ENCODE measurements at places on chromosomes 1 and 21.

GRCh38 chr21:37249112-37249904, 17.8 kb downstream of the VPS26C start:
- DNase-seq, result no peak

- no peak for DNase-seq
Observed at GRCh38 chr1:146012703-146013558, 8.6 kb downstream of the HJV start.

- no peak for DNase-seq
Observed at GRCh38 chr1:222077206-222077605, 335.3 kb upstream of the DUSP10 start.

DNA sequence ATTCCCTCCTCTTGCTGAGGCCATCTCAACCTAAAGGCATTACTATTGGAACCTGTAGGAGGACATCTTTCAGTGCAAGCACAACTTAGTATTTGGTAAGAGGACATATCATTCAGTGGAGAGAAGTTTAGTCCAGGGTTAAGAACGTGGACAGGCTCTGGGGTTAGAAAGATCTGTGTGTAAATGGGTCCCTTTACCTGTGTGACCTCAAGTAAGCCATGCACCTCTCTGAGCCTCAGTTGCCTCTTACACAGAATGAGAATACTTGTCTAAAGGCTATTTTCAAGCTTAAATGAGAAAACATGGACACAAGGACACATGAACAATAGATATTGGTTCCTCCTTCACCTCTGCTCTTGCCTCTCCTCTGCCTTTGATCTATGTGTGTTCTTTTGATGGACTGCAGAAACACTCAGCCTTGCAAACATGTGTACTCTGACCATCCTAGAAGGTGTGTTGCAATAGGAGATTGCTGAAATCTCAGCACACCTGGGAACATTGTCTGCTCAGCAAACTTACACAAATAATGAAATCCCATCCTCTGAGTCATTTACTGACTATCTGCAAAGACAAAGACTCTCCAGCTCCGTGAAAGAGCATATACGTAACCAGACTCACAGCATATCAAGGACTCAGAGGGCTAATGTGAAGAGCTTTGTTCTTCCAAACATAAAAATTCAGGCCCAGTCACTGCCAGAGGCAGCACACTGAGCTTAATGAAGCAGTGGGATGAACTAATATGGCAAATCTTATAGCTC, 143.8 kb downstream of the DAB1 start:
- DNase-seq, result no peak

GRCh38 chr1:219568733-219569132, 44.2 kb downstream of the ZC3H11B start:
- no peak for DNase-seq

DNA sequence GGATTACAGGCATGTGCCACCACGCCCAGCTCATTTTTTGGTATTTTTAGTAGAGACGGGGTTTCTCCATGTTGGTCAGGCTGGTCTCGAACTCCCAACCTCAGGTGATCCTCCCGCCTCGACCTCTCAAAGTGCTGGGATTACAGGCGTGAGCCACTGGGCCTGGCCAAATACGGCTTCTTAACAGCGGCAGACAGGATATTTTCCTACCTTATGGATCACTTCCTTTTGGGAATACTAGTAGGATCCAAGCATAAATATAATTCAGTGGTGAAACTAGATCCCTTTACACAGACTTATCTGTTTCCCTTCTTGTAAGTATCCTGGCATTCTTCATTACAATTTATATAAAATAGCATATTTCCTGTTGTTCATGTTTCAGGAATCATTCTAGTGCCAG, 40.9 kb downstream of the WNT4 start:
- no peak for DNase-seq

GRCh38 chr1:235108185-235108593, 20.4 kb downstream of the TOMM20 start:
- no peak for DNase-seq

GRCh38 chr1:185291159-185291558, 25.9 kb downstream of the IVNS1ABP start:
- no peak for DNase-seq

GRCh38 chr1:210755991-210756659, 377.8 kb downstream of the KCNH1 start:
- no peak for DNase-seq

- no peak for DNase-seq
Observed at GRCh38 chr1:160021376-160022074, 10.3 kb downstream of the PIGM start.

DNA sequence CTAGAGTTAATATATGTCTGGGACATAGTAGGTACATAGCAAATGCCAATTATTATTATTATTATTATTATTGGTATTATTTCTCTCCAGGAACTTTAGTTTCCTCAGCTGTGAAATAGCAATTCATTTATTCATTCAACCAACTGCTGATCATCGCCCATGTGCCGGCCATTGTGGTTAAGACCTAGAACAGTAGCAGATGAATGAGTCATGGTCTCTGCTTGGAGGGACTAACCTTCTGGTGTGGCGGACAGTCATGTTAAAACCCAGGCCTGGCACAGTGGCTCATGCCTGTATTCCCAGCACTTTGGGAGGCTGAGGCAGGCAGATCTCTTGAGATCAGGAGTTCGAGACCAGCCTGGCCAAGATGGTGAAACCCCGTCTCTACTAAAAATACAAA, 23.8 kb upstream of the LDLRAP1 start:
- no peak for DNase-seq

DNA sequence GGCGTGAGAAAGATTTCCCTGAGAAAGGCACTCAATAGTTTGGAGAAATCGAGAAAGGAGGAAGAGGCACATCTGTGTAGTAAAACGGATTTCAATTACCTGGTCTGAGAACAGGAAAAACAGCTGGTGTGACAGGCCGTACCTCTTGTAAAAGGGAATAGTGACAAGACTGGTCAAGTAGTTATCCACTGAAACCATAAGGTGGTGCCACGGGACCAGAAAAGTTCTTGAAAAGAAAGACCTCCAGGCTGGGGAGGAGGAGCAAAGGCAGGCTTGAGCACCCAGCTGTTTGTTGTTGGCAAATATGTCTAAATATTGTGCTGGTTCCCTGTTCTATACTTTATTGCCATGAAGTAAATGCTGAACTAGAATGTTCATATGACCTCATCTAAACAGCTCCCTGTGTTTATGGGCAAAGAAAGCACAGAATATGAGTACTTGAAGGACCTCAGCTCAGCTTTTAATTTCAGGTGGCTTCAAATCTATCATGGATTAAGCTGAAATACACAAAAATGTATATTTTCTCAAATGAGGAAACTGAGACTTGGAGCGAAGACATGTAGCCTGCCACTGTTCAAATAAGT, 4.0 kb downstream of the HAO2 start:
- DNase-seq, result no peak

DNA sequence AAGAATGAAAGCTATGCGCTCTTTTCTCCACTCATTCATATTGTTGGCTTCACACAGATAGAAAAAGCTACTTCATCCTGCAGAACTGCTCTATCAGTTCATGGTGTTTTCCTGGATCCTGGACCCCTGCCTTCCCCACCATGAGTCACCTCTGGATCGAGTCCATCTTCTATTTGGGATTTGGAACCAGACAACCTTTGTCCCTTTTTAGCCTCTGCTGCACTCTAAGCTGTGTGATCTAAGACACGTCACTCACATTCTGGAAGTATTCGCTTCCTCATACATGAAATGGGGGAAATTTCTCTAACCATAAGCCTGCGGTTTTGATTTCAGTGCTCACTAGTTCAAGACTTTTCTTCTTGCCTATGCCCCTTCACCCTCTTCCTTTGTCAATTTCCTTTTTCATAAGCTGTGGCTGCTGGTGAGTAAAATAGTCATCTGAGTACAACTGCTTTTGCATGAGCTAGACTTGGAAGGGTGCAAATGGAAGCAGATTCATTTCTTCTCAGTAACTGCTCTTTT, 14.1 kb upstream of the DEGS1 start:
- no peak for DNase-seq

- DNase-seq, result no peak
Observed at GRCh38 chr1:99640672-99641071, 5.2 kb upstream of the PALMD start.

GRCh38 chr1:15918962-15919715, 56.8 kb downstream of the ZBTB17 start:
- peak; percentile 17 for DNase-seq

DNA sequence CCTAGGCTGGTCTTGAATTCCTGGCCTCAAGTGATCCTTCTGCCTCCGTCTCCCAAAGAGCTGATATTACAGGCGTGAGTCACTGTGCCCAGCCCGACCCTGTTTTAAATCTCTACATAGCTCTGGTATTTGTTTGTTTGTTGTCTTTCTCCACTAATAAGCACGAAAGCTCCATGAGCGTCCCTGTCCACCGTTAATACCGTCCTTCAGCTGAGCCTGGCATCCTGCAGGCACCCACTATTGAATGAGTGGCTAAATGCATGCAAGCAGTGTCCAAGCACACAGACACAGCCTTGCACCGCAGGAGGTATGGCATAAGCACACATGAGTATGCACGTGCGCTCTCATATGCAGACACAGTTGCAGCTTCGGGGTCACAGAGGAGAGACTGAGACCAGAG, 4.5 kb upstream of the COL16A1 start:
- no peak for DNase-seq

GRCh38 chr1:22825486-22826189, 115.0 kb downstream of the EPHB2 start:
- DNase-seq, result no peak

- DNase-seq, result no peak
Observed at GRCh38 chr1:187985145-187985896, 1156.6 kb downstream of the PLA2G4A start.

DNA sequence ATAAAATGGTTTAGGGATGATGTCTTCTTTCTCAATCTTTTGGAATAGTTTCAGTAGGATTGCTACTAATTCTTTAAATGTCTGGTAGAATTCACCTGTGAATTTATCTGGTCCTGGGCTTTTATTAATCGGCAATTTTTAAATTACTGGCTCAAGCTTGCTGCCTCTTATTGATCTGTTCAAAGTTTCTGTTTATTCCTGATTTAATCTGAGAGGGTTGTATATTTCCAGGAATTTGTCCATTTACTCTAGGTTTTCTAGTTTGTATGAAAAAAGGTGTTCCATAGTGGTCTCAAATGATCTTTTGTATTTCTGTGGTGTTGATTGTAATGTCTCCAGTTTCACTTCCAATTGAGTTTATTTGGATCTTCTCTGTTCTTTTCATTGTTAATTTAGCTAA, 617.8 kb downstream of the LTN1 start:
- DNase-seq, result no peak

GRCh38 chr1:241219449-241219848, 137.6 kb downstream of the RGS7 start:
- no peak for DNase-seq

GRCh38 chr1:156848461-156849150, 10.3 kb downstream of the INSRR start:
- peak; percentile 45 for DNase-seq

DNA sequence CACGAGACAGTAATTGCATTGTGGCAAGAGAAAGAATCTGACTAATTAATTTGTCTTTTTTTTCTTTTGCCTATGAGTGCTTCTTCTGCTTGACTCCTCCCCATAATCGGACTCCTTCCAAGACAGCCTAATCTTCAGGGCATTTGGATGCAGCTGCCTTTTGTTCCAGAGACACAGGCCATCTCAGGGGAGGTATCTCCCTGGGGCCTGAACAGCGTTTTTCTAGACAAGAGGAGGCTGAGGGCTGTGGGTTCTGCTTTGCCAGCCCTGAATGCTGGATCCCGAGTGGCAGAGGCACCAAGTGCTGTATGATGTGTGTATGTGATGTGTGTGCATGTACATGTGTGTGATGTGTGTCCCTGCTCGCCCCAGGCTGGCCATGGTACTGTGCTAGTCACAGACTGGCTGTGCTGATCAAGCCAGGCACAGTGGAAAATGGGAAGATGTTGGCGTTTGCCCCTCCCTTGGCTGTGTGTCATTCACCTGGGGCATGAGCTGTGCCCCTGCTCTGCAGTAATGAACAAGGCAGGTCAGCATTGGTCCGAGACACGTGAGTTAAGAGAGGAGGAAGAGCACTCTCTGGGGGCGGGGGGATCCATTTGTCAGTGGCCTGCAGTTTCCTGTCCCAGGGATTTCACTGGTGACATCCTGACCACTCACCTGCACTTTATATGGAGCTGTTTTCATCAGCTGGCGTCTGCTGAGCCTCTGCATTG, 77.2 kb downstream of the ADARB1 start:
- no peak for DNase-seq

DNA sequence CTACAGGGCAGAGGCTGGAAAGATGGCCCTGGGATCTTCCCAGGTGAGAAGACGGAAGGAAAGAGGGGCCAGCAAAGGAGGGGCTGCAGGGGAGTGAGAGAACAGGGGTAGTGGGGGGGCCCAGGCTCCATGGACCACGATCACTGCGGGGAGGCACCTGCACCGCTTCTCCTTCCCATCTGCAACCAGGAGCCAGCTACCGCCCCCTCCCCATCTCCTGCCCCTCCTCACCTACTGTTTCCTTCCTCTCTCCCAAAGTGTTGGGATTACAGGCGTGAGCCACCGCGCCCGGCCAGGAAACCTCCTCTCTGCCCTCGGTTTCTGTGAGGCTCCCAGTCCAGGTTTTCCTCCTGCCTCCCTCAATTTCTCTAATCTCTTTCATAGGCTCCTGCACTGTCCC, 19.4 kb downstream of the KIAA2013 start:
- DNase-seq, result no peak

DNA sequence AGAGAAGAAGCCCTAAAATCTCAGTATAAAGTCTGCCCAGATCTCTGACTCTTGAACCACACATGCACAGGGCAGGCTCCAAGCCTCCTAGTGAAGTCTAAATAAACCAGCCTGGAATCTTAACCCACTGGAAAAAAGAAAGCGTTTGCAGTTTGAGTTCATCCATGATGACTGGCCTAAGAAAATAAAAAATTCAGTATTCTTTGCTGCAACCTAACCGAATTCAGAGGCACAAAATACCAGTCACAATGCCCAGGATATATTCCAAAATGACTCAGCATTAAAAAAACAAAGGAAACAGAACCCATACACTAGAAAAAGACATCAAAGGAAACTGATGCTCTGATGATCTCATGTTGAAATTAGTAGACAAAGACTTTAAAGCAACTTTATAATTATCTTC, 269.2 kb downstream of the SDCCAG8 start:
- no peak for DNase-seq

- no peak for DNase-seq
Observed at GRCh38 chr1:100868364-100868995, 26.2 kb downstream of the EXTL2 start.

GRCh38 chr1:239758756-239759155, 332.9 kb upstream of the FMN2 start:
- DNase-seq, result no peak

DNA sequence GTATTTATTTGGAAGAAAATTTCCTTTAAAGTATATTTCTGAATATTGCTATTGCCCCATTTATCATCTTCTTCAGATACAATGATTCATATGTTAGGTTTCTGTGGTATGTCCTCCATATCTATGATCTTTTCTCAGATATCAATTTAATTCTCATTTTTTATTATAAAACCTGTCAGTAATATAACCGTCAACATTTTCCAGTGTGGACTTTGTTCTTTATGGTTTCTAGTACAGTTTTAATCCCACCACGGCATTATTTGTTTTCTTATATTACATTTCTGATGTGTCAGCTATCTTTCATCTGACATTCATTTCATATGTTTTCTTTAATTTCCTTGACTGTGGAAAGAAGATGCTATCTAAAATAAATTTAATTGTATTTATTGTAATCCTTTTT, 97.9 kb downstream of the PLPPR5 start:
- no peak for DNase-seq

- no peak for DNase-seq
Observed at GRCh38 chr1:203170625-203171330, 4.8 kb downstream of the MYBPH start.
